ENCODE measurements at places on chromosomes 7 and 10. TPM values are rescaled to one million over a fixed set of nuclear protein-coding genes. Genes with fewer than 3 reads are reported as not detected.

DNA sequence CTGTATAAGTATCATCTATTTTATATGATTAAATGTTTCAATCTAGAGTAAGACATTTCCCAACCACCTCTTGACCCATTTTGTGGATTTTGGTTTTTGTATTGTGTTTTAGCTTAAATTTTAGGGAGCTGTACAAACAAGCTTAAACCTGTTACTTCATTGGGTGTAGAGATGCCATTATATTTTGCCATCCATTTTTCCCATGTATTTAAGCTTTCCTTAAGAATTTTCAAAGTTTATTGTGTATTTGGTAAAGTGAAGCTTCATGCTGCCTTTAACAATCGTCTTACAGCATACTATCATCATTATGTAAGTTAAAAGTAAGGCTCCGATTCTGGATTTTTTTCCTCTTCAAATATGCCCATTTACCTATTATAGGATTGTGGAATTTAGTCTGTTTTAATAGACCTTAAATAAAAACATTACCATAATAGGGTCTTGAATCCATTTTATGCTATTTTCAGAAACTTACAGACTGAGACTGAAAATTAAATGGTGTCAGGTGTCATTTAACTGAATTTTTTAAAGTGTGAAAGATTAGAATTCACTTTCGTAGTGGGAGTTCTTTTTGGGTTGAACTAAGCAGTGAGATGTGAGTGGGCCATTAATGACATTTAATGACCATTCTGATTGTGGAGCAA, 2.2 kb downstream of the KMT2E start:
- no peak for DNase-seq

DNA sequence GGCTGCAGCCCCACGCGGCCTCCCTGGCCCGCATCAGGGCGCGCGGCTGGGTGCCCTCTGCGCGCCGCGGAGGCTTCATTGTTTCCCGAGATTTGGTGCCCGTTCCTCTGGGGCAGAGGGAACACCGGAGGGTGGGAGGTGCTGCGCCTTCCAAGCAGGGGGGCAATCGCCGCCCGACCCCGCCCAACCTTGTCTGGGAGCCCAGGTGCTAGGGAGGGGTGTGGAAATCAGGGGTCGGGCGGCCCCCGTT, 1.0 kb upstream of the NRP1 start:
- DNase-seq: no peak

GRCh38 chr10:12319076-12319475, 30.3 kb upstream of the CAMK1D start:
- no peak for DNase-seq

DNA sequence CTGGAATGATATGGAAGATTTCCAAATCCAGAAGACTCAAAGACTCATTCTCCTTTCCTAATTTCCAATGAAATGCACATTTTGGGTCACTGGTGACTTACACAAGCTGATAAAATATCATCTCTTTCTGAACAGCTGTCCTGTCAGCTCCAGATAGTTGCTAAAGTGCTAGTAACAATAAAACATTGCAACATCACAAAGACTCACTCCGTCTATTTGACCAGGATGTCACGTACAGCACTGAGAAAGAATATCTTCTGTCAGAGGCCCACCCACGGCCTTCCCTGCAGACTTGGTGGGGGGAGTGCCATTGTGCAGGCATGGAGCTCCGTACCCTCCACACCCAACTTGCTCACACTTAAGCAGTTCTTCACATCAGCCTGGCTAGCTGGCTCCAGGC, 78.9 kb upstream of the EGR2 start:
- no peak for DNase-seq

Gene DPYSL4
- total RNA-seq: 1.5 TPM

Gene LIPJ
- not detected for total RNA-seq

- DNase-seq: no peak
Observed at GRCh38 chr7:50533866-50534265, 31.3 kb downstream of the DDC start.

DNA sequence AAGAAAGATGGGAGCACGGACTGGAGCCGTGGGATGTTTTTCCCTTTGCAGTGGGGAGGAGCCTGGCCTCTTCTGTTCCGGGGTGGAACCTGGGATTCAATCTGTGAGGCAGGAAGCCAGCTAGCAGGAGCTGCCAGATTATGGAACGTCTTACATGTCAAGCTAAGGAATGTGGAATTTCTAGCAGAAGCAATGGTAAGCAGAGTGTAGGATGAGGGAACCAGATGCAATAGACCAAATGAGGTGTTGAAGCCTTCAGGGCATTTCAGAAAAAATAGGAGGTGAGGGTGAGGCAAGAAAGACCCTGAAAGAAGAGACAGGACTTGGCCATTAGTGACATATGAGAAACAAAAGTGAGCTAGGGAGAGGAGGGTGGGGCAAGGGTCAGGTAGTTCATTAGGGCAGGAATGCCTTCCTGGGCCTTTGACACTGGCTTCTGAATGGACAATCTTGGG, 105.5 kb downstream of the CHN2 start:
- no peak for DNase-seq

- DNase-seq: no peak
Observed at GRCh38 chr7:150845421-150845861, 6.9 kb upstream of the AOC1 start.

GRCh38 chr7:37083311-37084096, 359.2 kb upstream of the AOAH start:
- DNase-seq: no peak

GRCh38 chr10:86793696-86794095, 37.3 kb downstream of the BMPR1A start:
- DNase-seq: no peak

DNA sequence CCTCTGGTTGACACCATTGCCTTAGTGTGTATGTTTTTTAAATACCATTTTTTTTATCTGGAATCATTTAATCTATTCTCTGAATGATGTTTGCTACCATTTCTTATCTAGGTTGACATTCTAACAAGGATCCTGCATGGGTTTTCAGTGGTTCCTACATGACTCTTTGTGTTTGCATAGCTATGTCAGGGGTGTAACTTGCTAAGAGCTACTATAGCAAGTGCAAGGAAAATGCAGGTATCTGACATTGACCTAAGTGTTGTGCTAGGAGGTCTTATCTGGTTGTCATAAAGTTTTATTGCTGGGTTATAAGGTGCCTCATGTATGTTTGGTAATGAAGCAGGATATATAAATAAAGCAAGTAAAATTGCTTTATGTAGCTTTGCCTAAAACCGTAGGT, 183.2 kb downstream of the PLXDC2 start:
- DNase-seq: no peak

GRCh38 chr7:34121366-34121765, 216.0 kb downstream of the BMPER start:
- DNase-seq: no peak

GRCh38 chr7:156547884-156548561, 92.6 kb upstream of the RNF32 start:
- DNase-seq: no peak

GRCh38 chr10:96532523-96532922, 18.8 kb upstream of the TLL2 start:
- DNase-seq: no peak

Gene DGKI
- not detected for total RNA-seq

DNA sequence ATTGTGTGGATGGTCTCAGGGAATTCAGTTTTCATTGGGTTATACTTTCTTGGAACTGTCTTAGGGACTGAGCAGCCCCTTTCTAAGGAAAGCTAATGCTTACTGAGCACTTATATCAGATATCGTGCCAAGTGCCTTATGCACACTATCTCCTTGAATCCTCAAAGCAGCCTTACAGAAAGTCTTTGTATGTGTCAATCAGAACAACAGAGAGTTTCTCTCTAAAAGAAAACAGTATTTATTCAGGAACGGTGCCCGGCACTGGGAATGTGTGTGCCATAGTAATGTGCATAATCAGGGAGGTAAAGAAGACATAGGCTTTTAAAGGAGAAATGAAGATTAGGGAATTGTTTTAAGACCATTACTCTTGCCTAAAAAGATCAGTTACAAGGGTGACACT, 17.3 kb downstream of the ANTXRL start:
- DNase-seq: no peak

Gene CYP26C1
- total RNA-seq: 0.18 TPM

Gene GPNMB
- total RNA-seq: 0.82 TPM

Gene SFTPA1
- not detected for total RNA-seq

DNA sequence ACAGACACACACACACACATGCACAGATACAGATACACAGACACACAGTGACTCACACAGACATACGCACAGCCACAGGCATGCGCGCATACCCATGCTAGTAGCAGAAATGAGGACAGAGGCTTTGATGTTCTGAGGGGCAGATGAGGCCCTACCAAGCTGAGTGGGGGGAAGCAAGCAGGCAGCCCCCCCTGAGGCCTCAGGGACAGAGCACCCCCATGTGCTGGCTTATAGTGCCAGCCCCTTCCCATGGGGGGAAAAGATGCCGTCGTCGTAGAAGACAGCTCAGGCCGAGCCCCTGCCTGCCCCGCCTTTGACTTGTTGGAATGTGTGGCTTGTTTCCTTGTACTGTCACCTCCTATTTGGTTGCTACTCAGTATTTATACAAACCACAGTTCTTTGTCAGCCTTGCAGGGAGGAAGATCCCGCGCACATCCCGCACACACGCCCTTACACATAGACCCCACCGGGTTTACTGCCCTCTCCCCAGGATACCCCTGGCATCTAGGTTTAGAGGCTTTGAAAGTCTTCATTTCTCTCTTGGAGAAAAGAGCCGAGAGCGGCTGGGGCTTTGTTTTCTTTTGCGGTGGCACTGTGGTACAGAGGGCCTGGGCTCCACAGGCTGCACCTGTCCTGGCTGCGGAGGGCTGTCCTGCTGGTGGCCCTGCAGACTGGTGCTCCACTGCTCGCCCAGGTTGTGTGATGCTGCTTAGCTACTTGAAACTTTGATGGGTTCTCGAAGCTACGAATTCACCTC, 112.5 kb downstream of the DOCK1 start:
- DNase-seq: no peak

Measured in activated CD8-positive, alpha-beta memory T cell treated with anti-CD3 and anti-CD28 coated beads, Interleukin-2, amount 10 ng/mL, durations not matched to agents 7 days and 5 days (primary cell).